Left cardiac atrium (tissue), 4 donors: ENCODE measurements at places on chromosomes 5 and 9. TPM values are rescaled to one million over a fixed set of nuclear protein-coding genes. Genes with fewer than 3 reads are reported as not detected.

DNA sequence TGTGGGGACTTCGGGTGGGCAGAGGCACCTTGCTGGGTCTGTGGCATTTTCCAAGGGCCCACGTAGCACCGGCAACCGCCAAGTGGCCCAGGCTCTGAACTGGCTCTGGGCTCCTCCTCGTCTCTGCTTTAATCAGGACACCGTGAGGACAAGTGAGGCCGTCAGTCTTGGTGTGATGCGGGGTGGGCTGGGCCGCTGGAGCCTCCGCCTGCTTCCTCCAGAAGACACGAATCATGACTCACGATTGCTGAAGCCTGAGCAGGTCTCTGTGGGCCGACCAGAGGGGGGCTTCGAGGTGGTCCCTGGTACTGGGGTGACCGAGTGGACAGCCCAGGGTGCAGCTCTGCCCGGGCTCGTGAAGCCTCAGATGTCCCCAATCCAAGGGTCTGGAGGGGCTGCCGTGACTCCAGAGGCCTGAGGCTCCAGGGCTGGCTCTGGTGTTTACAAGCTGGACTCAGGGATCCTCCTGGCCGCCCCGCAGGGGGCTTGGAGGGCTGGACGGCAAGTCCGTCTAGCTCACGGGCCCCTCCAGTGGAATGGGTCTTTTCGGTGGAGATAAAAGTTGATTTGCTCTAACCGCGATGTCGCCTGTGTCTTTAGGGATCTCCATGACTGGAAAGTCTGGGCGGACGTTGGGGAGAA, 5.8 kb downstream of the DPP7 start:
- no peak for DNase-seq

DNA sequence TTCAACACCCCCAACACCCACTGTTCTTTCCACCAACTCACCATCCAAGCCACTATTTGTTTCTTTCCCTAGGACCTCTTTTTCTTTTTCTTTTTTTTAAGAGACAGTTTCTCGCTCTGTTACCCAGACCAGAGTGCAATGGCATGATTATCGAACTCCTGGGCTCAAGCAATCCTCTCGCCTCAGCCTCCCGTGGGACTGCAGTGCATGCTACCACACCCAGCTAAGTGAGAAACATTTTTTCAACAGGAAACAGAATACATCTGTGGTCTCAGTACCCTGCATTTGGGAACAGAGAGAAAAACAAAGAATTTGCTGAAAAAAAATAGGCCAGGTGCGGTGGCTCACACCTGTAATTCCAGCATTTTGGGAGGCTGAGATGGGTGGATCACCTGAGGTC, 24.6 kb downstream of the B4GALT1 start:
- DNase-seq, result no peak

- no peak for DNase-seq
Measured at GRCh38 chr5:168609806-168610482, 30.8 kb upstream of the PANK3 start.

DNA sequence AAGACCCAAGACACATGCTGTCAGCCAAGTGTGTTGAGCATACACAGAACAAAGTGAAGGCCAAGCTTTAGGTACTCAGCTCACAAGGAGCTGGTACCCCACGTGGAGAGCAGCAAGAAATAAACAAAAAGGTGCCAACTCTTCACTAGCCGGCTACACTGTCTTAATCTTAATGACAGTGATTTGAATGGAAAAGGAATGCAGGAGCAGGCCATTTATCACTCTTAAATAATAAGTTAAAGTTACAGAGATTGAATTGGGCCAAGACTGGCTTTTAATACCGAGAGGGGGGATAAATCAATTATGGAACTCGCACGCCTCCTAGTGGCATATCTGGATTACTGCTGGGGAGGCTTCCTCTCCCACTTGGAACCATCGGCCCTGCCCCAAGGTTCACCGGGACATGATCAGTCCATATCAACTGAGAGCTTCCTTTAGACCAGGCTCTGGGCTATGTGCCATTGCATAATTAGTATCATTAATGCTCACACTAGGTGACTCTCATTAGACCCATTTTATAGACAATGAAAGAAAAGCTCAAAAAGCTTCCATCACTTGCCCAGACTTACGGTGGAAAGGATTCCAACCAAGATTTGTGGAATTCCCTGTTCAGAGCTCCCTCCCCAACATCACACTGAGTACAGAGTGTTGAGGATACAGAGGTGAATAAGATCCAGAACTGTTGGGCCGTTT, 94.0 kb downstream of the ACTL7B start:
- peak; percentile 67 for DNase-seq

HMGCR gene
- total RNA-seq, result 10.8 TPM

GRCh38 chr5:133868946-133869518, 99.4 kb downstream of the C5orf15 start:
- DNase-seq, result peak; percentile 85

DNA sequence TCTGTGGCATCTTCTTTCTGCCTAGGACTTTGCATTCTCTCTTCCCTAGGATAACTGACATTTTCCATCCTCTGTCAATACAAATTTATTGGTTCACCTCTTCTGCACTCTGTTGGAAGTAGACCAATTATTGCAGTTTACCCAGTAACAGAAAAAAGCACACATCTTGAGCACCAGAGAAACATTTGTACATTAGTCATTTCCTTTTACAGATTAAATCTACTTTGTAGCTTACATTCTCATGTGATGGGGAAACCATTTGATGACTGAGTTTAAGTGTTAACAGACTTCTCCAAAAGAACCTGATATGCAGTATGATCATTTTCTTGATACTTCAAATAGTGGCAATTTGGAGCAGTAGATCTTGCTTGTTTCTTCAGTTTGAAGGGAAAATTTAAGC, 1098.8 kb downstream of the DTWD2 start:
- no peak for DNase-seq

DNA sequence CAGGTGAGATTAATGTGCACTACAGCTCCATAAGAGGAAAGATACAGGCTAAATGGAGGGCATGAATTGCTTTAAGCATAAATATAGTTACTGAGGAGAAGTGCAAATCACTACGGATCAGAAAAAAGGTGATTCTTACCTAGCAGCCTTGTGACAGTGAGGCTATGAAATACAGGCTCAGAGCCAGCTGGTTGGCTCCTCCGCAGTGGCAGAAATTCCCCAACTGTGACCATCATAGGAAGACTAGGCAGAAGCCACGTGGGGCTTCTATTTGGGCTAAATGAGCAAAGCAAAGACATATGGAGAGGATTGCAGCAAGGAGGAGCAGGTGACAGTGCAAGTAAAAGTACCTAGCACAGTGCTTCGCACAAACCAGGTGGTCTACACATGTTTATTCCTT, 40.5 kb downstream of the CDO1 start:
- DNase-seq, result no peak

CDO1 gene
- 41.4 TPM for total RNA-seq

- peak; percentile 58 for DNase-seq
Measured at GRCh38 chr9:100714372-100715099, 136.7 kb downstream of the CAVIN4 start.

DNA sequence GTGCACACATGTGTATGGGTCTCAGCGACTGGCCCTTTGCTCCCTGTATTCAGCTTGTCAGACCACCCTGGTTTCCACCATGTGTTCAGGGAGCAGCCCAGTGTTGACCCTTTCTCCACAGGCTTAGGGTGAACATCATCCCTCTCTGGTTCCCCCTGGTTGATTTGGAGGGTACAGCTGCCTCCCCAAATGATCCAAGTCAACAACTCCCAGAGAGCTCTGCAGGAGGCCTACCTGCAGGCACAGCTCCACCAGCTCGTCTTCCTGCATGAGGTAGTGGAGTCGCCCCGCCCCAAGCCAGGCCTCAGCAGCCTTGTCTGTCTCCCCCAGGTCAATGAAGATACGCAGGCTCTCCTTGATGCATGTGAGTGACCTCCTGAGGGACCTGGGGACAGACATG, 50.5 kb downstream of the SH3TC2 start:
- no peak for DNase-seq

DNA sequence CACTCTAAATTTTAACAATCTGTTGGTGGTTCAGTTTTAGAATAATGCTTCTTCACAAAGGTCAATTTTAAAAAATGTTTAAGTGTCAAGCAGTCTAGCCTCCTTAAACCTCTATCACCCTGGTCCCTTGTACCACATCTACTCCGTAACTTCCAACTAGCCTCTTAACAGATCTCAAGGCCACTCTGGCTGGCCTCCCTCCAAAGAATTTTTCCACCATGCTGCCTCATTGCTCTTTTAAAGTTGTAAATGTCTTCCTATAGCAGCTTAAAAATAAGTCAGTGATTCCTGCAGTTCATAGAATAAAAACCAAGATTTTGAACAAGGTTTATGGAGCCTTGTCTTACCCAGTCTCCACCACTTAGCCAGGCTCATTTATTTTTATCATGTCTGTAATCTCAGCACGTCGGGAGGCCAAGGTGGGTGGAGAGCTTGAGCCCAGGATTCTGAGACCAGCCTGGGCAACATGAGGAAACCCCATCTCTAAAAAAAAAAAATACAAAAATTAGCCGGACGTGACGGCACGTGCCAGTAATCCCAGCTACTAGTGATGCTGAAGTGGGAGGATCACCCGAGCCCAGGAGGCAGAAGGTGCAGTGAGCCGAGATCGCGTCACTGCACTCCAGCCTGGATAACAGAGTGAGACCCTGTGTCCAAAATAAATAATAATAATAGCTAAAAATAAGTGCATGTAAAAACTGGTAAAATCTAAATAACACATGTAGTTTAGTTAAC, 924.9 kb upstream of the DMAC1 start:
- DNase-seq, result no peak

VLDLR gene
- 95.8 TPM for total RNA-seq

TXNDC8 gene
- not detected for total RNA-seq

GRCh38 chr5:119190470-119191095, 119.7 kb downstream of the DMXL1 start:
- no peak for DNase-seq

- DNase-seq, result no peak
Measured at GRCh38 chr5:131239686-131240085, 24.2 kb upstream of the CDC42SE2 start.

GRCh38 chr9:81636255-81636599, 53.1 kb downstream of the TLE1 start:
- no peak for DNase-seq

GTF3C5 gene
- total RNA-seq, result 35.2 TPM

DNA sequence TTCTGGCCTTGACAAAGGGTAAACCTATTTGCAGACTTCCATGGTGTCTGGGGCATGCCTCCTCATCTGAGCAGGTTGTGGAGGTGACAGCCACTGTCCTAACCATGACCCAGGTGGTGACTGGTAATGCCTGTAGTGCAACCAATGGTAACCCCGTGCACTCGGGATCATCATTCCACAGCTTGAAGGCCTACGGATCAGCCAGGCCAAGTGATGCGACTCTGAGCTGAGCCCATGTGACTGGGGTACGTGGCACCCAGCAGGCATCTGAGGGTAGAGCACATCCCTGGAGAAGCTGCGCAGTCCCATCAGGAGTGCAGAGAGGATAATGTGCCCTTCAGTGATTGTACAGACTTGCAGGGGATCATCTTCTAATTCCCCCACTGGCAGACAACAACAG, 35.0 kb downstream of the DROSHA start:
- no peak for DNase-seq

GRCh38 chr5:108747111-108747773, 455 bp upstream of the FER start:
- DNase-seq, result no peak

DNA sequence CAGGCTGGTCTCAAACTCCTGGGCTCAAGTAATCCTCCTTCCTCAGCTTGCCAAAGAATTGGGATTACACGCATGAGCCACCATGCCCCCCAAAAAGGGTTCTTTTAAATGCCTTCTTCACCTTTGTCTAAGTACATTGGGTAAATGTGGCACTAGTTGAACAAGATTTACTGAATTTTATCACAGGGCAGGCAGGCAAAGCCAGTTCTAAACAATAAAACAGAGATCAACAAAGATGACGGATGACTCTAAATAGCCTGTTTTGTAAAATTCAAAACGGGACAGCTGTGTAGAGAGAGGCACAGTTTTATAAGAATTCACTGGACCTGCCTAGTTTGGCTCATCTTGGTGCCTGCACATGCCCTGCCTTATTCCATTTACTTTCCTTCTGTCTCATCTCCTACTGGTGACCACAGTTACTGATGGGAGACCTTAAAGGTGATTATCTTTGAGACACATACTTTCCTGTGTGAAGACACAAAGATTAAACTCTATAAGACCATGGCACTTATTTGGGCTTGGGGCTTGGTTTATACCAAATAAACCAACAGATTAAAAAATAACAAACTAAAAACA, 149.6 kb upstream of the DMRT1 start:
- no peak for DNase-seq

GRCh38 chr9:86639899-86640379, 285.7 kb upstream of the TUT7 start:
- no peak for DNase-seq

- DNase-seq, result no peak
Measured at GRCh38 chr5:32378966-32379365, 65.6 kb downstream of the ZFR start.

DNA sequence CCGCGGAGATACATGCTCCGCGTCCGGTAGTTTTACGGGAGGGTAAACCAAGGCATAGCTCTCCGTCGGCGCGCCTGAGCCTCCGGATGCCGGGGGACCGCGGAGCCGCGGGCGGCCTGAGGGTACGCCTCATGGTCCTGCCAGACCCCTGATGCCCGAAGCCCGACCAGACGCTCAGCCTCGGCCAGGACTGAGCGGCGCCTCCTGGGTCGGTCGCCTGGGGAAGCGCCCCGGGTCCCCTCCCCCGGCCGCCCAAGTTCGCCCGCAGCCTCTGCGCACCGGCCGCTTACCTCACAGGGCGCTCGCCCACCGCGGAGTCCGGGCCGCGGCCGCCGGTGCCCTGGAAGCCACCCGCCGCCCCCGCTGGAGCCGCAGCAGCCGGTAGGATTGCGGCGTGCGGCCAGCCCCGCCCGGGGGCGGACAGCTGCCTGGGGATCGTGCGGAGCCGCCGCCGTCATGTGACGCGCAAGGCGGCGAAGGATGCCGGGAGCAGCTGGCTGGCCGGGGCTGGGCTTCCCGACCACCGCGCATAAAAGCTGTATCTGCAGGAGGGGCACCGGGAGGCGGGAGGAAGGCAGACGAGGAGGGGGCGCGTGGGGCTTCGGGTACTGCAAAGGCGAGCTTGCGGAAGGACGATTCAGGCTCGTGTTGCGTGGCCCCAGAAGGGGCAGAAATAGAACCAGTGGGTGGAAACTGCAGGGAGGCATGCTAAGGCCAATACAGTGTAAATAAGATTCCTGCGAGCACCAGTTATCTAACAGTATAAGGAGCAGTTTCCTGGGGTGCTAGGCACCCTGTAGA, at the start of gene FBXO10:
Gene FBXO10 (minus strand): TSS at position 460 of the 801 bp plus-strand sequence. CDS start 34,612 bp downstream, outside the sequence.
- DNase-seq, result peak; percentile 84

PCDHA1 gene
- not detected for total RNA-seq

DNA sequence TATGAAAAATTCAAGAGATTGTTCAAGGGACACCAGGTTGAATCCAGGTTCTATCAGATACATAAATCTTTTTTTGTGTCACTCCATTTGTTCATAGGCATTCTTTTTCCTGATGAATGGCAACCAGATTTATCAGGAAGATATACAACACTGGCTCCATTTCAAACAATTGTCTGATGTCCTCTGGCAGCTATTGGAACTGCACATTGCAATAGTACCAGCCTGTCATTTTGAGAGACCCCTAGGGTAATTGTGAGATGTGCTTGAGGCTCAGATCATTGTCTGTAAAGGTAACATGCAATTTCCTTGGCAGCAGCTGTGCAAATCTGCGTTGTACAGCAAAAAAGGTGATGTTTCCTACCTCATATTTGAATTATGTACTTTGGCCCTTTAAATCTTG, 25.9 kb downstream of the KCTD16 start:
- no peak for DNase-seq
